Lower lobe of right lung (tissue), 2 donors: ENCODE measurements at places on chromosomes 7 and 10. TPM values are rescaled to one million over a fixed set of nuclear protein-coding genes. Genes with fewer than 3 reads are reported as not detected.
A peak's percentile ranks its signal among the peaks of the same experiment; 100 is the strongest.

TMUB1 gene
- 37.4 TPM for total RNA-seq

GRCh38 chr10:131477457-131478121 is 166.1 kb upstream of the TCERG1L start:
- no peak for DNase-seq

GRCh38 chr7:100435401-100436304 is 644 bp downstream of the PPP1R35 start:
- peak; percentile 69 for DNase-seq

ABCA13 gene
- 2.2 TPM for total RNA-seq

CAMK1D gene
- total RNA-seq = 22.5 TPM

TEX47 gene
- not detected for total RNA-seq

ZNF467 gene
- total RNA-seq = 23.0 TPM

DNA sequence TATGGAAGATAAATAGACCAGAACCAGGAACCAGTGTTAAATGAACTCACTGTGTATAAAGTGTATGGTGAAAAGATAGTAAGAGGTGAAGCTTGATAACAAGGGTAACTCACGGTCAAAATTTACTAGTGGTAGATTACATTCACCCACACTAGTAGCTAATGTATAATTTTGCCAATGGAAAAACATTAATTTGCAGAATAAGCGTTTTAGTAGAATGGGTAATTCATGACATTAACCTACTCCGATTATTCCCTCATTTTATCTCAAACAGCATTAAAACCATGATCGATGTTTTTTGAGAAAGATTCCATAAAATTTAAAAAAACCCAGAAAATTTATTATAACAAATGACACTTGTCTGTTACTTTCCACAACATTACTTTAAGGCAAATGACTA is 57.7 kb upstream of the PPP1R3A start:
- DNase-seq = no peak

GRCh38 chr7:64654796-64655548 is 11.0 kb upstream of the ZNF107 start:
- no peak for DNase-seq

OTUD1 gene
- 31.4 TPM for total RNA-seq

- no peak for DNase-seq
These were observed 140.5 kb downstream of the ARL4A start for GRCh38 chr7:12827920-12828319.

ITIH5 gene
- 14.8 TPM for total RNA-seq

DNA sequence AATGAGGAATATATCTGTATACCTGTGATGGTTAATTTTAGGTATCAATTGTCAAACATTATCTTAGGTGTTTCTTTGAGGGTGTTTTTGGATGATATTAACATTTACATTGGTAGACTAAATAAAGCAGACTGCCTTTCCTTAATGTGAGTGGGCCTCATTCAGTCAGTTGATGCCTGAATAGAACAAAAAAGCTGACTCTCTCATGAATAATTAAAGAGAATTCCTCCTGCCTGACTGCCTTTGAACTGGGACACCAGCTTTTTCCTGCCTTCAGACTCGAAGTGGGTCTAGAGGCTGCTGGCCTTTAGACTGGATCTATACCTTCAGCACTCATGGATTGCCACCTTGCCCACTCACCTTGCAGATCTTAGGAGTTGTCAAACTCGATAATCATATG is 117.9 kb upstream of the TMEM168 start:
- DNase-seq = no peak

ADAM12 gene
- 0.92 TPM for total RNA-seq

DNA sequence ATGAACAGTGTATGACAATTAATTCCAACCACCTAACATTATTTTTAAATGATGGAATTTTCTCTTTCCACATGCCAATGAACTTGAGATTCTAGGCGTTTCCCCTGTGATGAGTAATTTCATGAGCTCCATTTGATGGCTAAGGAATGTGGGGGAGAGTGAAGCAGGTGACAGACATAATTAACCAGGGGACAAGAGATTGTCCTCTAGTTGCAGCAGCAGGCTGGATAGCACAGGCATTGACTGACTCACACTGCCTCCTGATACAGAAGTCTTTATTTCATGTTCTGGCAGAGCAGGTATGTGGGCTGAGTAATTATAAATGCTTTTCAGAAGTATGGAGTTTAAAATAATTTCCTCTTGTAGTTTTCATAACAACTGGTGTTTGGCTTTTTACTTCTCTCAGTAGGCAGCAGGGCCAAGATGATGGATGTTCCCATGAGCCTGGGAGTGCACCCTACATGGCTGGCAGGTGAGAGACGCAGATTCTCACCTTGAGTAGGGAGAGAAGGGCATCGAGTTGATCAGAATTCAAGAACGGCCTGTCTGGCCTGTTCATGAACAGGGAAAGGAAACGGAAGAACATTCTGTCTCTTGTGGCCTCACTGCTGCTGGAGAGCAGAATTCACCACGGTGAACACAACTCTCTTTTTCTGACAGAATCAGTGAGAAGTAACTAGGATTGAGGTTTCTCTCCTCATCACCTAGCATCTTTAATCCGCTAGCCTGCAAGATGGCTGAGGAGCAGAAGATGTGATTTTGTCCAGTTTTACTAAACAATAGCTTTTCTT is 118.8 kb downstream of the AOAH start:
- DNase-seq = no peak

DNA sequence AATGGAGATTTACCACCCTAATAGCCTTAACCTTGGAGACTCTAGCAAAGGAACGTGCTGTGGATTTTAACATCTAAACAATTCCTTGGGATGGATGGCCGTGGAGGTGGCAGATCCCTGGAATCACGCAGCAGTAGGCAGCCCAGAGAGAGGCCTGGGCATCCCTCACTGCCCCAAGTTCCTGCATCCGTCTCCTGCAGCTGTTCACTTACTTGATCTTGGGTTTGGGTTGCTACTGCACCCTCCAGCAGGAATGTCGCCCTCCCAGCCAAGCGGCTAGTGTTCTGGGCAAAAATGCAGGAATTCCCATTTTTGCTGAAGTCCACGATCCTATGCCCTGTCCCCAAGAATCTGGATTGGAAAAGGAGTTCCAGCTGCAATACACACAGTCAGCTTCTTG is 166.7 kb upstream of the SH2B2 start:
- no peak for DNase-seq

DNA sequence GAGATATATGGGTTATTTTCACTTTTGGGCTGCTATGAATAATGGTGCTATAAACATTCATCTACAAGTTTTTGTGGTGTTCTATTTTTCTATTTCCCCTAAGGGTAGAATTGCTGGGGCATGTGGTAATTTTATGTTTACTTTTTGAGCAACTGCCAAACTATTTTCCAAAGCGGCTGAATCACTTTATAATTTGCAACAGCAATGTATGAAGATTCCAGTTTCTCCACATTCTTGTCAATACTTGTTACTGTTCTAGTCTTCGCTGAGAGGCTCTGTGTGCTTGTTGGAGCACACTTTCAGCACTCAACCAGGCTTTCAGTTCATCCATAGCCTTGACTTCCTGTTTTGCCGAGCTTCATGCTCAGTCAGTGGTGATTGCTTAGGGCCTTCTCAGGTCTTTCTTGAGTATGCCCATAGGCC is 39.0 kb downstream of the ADK start:
- DNase-seq = no peak

DNA sequence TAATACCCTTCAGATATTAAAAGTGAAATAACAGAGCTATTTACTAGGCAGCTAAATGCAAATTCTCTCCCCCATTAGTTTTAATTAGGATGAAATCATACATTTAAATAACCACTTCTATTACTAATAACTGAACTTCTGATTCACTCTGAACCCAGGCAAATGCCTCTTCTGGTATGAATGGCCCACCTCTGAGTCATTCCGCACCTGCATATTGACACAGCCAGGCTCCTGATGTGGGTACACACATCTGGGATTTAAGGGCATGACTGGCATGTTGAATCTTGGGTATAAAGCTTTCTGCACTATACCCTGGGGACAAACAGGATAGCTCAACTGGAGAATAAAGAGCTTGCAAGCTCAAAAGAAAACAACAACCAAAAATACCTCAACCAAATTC is 140.9 kb downstream of the AUTS2 start:
- DNase-seq = no peak

DNA sequence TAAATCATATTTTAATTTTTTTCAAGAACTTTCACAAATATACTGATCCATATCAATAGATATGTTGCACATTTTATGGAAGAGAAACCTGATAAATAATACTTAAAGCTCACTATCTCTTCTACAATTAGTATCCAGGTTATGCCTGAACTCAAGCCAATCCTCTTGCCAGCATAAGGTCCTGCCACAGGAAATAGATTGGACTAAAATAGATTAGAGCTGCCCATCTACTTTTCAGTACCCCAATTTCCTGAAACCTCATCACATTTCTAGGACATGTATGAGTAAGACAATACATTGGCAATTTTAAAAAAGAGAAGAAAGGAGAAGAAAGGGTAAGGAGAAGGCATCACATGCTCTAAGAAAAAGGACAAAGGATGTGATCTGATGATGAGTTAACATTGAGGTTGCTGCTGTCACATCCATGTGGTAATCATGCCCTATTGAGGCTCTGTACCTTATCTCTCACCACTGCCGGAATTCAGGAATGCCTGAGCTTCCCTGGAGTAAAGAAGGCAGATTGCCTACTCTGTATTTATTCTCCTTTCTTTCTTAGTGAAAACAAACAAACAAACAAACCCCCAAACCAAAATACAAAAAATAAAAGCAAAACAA is 199.7 kb downstream of the ANK3 start:
- no peak for DNase-seq

- DNase-seq = no peak
These were observed 181.9 kb upstream of the TCERG1L start for GRCh38 chr10:131493432-131493831.

ELFN1 gene
- total RNA-seq = 1.4 TPM

DNA sequence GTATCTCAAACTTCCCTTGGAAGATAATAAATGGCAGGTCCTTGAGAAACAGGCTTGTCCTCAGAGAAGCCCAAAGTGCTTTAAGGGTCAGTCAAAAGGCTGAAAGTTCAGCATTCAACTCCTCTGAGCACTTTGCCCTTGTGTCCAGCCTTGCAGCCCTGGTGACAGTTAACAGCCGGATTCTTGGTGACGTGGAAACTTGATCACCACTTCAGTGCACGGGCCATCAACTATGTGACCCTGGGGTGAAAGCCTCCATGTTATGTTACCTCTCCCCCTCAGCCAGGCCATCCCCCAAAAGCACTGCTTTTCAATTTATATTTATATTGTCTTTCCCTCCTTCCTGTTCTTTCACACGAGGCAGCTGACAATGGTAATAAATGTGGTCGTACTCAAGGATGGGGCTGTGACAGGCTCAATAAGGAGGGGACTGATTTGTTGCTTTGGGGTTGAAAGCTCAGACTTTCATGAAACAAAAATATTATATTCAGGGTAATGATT is 164.0 kb upstream of the NRP1 start:
- DNase-seq = no peak

CYP26C1 gene
- total RNA-seq = 0.27 TPM

FASTK gene
- 54.4 TPM for total RNA-seq

DNA sequence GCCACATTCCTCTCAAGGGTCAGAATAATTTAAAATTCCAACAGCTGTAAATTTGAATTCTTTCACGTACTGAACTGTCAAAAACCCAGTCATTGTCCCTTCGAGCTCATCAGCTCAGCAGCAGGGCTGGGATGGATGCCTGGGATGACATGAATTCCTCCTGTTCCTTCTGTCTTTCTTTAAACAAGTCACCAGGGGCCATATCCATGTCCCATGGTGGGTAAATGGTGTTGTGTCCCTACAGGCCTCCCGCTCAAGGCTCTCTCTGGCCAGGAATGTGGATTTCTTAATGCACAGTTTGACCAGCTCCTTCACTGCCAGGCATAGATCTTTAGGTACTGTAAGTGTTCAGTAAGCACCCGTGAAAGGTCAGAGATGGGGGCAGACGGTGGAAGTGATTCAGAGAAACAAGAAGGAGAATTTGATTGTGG is 13.8 kb upstream of the TECPR1 start:
- DNase-seq = no peak

- DNase-seq = no peak
These were observed 1.1 kb upstream of the DNAAF5 start for GRCh38 chr7:725223-726005.

VAX1 gene
- not detected for total RNA-seq

- DNase-seq = no peak
These were observed 39.5 kb downstream of the CNPY1 start for GRCh38 chr7:155506854-155507337.

ERVW-1 gene
- not detected for total RNA-seq

DNA sequence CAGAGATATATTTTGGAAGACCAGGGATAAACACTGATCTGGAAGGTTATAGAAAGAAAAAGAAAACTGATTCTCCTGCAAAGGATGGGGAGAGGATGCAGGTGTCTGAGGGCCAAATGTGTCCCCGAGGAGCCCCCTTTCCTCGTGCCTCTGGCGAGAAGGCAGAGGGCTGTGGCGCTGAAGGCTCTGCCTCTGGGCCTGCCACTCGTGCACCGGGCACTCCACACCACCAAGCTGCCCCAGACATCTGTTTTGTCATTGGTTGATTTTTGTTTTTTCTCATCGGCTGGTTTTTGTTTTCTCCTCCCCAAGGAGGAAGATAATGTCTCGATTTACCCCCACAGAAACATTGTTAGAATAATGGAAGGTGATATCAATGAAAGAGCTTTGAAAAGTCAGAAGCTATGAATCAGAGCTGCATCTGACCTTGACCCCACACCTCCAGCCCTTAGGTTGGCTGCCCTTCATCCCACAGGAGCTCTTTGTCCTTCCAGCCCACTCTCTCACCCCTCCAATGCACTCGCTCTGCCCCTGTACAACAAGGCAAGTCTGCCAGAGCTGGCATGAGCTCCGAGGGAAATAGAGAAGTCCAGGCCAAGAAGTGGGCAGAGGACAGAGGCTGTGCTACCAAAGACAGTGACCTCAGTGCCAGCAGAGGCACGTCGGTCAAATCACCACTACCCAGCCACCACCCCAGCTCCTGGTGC is 124.8 kb downstream of the TCERG1L start:
- no peak for DNase-seq

KEL gene
- total RNA-seq = 1.6 TPM

TMEM178B gene
- total RNA-seq = 0.18 TPM

TMEM213 gene
- 1.9 TPM for total RNA-seq

- DNase-seq = no peak
These were observed 241.9 kb downstream of the PTPRN2 start for GRCh38 chr7:158345731-158346130.

GIMAP5 gene
- 31.9 TPM for total RNA-seq

- DNase-seq = no peak
These were observed 102.5 kb downstream of the CD36 start for GRCh38 chr7:80740778-80741545.

DNA sequence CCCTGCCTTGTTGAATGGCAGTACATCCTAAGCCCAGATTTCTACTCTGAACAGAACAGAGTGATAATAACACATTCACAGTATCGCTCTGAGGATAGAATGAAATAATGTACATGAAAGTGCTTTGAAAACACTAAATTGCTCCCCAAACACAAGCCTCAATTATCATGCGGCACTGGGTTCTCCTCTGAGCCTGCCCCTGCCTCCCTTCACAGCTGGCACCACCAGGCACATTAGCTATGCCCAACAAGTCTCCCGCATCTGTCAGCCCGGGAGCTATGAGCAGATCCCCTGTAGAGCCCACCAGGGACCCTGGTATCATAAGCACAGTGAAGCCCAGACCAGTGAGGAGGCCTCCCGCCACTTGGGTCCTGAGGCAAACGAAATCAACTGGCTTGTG is 405.5 kb downstream of the GRID1 start:
- no peak for DNase-seq

- DNase-seq = no peak
These were observed 6.0 kb downstream of the RGS10 start for GRCh38 chr10:119536508-119537025.

FOXI2 gene
- total RNA-seq = not detected

GRCh38 chr7:3042861-3043489 is 692 bp downstream of the CARD11 start:
- no peak for DNase-seq

MSS51 gene
- 2.7 TPM for total RNA-seq

NOS3 gene
- total RNA-seq = 15.1 TPM
